NCI-H526 treated with DMSO at 0.1 percent for 48 hours (cell line): ENCODE measurements at places on chromosomes 13 and 19.
A peak's percentile ranks its signal among the peaks of the same experiment; 100 is the strongest.

DNA sequence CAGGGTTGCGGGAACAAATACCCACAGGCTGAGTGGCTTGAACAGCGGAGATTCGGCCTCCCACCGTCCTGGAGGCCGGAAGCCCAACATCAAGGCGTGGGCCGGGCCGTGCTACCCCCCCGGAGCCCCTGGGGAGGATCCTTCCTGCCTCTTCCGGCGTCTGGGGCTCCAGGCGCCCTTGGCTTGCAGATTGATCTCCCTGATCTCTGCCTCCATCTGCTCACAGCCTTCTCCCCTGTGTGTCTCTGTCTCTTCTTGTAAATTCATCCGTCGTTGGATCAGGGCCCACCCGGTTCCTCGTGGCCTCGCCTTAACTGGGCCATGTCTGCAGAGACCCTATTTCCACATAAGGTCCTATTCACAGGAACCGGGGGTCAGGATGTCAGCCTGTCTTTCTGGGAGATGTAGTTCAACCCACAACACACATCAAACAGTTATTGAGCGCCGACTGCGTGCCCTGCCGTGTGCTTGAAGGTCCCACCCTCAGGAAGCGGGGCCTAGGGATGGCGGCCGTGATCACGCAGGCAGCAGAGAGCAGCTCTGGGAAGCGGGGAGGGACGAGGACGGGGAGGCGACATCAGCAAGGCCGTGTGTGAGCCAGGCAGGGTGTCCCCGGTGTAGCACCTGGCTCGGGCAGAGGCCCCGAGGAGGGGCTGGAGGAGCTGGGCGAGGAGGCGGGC, 21.3 kb downstream of the HCN2 start:
- no peak for DNase-seq

DNA sequence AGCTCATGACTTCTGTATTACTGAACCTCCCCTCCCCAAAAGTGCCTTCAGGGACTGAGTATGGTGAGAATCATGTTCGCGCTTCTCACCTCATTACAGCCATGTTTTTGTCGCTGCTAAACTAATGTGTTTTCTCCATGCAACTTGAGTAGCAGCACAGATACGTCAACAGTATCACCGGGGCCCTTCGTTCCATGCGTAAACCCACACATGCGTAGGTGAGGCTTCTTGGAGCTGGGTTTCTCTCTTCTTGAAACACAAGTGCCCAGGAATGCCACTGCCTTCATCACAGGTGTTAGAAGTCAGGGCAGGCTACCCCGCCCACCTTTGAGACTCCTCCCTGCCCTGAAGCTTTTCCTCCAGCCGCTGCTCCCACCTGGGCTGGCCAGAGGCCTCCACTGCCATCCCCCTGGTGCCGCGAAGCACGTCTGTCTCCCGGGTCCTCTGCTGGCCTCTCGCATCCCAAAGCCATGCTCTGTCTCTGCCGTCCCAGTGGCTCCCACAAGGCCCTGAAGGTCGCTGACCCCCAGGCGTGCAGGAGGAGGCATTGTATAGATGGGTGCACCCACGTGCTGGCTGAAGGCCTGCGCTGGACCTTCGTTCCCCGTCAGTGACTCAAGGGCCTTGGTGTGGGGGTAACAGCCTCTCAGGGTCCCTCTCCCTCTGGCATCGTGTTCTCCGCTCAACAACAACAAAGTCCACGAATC, 135.3 kb upstream of the MCF2L start:
- DNase-seq = no peak

DNA sequence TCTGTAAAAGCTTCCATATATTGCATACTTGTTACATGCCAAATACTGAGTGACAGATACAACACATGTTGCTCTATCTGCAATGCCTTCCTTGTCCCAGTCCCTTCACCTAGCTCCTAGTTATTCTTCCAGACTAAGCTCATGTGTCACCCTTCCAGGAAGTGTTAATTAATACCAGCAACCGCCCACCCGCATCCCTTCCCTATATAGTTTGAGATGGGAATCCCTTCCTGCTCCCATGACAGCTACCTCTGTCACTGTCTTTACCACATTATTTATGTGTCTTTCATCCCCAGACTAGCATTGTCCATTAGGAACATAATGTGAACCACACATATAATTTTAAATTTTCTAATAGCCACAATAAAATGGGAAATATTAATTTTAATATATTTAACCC, 49.5 kb upstream of the FRY start:
- no peak for DNase-seq

GRCh38 chr13:25752957-25753551, 298.8 kb downstream of the SHISA2 start:
- no peak for DNase-seq

- DNase-seq = no peak
These were observed 180.4 kb downstream of the PCDH9 start for GRCh38 chr13:67049744-67050143.

- no peak for DNase-seq
These were observed 75.3 kb upstream of the POMP start for GRCh38 chr13:28583651-28584091.

GRCh38 chr13:42577538-42577937, 3.6 kb downstream of the TNFSF11 start:
- no peak for DNase-seq

DNA sequence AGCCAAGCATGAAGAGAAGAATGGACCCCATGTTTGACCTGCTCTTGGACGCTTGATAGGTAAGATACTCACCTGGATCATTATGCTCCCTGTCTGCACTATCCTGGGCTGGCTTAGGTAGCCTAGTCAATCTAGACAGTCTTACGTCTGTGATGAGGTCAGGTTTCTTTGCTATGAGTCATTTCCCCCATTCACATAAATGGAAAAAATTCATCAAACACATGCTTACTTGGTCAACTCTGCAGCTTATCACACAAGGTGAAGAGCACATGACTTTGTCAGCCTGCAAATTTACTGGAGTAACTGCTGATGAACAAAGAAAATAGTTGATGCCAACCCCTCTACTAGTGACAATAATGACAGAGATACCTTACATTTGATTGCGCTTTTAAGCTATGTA, 170.0 kb downstream of the NUFIP1 start:
- DNase-seq = no peak

DNA sequence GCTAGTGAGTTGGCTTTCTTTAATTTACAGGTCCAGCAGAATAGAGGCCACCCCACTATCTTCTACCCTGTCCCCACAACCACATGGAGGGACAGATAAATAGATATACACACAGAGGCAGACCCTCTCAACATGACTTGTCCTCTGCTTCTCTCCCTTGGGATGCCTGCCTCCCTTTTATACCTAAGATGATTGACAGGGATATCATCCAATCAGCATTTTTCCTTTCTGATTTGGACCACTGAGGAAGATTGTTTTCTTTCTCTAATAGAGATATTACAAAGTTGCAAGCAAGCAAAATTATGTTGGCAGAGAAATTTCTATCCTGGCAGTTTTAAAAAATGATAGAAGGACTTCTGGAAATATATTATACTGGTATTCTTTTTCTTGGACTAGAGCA, 35.8 kb downstream of the STOML3 start:
- DNase-seq = no peak

DNA sequence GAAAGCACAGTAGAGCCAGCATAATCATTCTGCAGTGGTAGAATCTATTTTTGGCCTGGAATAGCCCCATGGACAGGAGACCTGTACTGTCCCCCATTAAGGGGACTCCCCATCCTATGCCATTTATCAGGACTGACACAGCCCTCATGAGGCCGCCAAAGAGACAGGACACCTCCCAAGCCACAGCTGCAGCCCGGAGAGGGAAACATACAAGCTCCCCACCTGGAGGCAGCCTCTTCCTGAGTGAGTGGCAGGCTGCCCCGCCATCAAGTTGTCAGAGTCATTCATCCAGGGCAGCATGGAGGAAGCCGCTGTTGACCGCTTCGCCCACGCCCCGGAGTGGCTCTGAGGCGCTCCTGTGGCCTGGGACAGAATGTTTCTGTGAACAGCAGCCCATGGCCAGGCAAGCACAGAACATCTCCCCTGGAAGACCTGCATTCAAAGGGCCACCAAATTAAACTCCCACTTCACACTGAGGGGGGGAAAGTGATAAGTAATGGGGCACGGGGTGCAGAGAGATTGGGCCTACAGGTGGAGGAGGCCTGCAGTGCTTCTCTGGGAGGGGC, 111.3 kb downstream of the ZDHHC20 start:
- no peak for DNase-seq

- DNase-seq = no peak
These were observed 183.5 kb upstream of the UBL3 start for GRCh38 chr13:30033681-30034457.

GRCh38 chr13:99730403-99730802, 229.1 kb downstream of the TM9SF2 start:
- no peak for DNase-seq

- no peak for DNase-seq
These were observed 150.7 kb downstream of the FOXO1 start for GRCh38 chr13:40515702-40516101.

- DNase-seq = no peak
These were observed 32.3 kb upstream of the UQCRFS1 start for GRCh38 chr19:29245215-29245614.

DNA sequence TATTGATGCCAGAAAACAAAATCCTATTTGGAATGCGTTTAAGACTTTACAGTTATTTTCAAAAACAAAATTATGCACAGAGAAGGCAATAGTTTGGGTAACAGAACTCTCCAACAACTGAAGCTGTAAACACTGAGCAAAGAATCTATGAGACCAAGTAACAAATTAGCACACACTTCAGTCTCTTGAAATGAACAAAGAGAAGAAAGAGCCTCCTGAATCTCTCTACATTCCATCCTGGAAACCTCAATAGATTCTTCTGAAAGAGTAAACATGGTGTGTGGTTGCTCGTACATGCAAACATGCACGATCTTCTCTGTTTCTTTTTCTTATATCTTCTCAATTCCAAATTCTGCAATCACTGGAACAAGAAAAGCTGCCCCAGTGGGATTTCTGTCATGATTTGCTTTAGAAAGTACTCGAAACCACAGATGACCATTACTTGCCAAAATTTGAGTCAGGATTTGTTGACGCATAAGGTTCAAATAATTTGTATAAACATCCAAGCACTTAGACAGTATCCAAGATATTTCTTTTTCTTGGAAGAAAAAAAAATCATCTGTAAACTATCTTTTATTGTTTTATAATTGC, 137.9 kb upstream of the DACH1 start:
- no peak for DNase-seq

DNA sequence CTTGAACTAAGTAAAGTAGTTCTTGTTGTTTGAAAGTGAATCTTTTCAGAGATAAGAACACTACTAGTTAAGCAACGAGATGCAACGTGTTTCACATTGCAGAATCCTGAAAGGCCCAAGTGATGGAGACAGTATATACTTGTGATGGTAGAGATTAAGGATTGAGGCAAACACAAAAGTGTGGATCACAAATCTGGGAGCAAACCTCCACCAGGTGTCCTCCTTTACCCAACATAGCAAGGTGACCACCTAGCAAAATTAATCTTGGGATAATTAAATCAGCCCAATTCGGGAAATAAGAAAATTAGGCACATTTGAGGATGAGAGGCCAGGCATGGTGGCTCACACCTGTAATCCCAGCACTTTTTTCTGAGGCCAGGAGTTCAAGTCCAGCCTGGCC, 563.9 kb downstream of the DACH1 start:
- DNase-seq = no peak

- no peak for DNase-seq
These were observed 25.3 kb upstream of the RNASEH2B start for GRCh38 chr13:50884265-50884664.

GRCh38 chr19:12946092-12946721, 545 bp downstream of the RAD23A start:
- DNase-seq = no peak

GRCh38 chr13:103539265-103539664, 473.0 kb upstream of the SLC10A2 start:
- DNase-seq = peak; percentile 78

- DNase-seq = peak; percentile 83
These were observed 45.8 kb downstream of the TGDS start for GRCh38 chr13:94550062-94550738.

GRCh38 chr13:23740002-23740401, 149.2 kb downstream of the MIPEP start:
- no peak for DNase-seq

DNA sequence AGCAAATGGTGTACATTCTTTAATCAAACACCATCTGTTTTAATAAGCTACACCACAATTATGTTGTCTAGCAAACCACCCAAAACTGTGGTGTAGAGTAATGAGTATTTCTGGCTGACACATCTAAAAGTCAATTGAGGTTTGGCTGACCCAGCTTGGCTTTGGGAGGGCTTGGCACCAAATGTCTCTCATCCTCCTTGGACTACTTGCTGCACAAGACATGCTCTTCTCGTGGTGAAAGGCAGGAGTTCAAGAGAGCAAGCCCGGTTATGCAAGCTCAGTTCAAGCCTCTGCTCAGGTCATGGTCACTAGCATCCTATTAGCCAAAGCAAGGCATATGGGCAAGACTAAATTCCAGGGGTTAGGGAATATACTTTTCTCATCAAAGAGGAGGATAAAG, 37.1 kb downstream of the LACC1 start:
- no peak for DNase-seq

GRCh38 chr19:18765224-18765623, 25.9 kb downstream of the COMP start:
- no peak for DNase-seq

DNA sequence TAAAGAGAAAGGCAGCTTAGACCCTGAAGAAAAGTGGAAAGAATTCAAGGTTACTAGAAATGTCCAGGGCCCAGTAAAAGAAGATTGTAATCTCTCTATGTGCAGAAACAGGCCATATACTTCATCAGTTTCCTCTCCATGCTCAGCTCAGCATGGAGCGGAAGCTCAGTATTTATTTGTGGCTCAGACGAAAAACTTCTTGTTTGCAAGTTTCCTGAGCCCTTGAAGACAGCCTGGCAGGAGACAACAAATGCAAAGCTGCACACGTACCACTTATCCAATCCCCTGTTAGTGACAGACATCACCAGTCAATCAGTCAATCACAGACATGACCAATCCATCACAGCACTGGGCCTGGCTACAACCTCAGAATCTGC, 8.1 kb upstream of the KLF2 start:
- no peak for DNase-seq

GRCh38 chr19:12647490-12648071, 19.0 kb downstream of the MAN2B1 start:
- DNase-seq = peak; percentile 22

DNA sequence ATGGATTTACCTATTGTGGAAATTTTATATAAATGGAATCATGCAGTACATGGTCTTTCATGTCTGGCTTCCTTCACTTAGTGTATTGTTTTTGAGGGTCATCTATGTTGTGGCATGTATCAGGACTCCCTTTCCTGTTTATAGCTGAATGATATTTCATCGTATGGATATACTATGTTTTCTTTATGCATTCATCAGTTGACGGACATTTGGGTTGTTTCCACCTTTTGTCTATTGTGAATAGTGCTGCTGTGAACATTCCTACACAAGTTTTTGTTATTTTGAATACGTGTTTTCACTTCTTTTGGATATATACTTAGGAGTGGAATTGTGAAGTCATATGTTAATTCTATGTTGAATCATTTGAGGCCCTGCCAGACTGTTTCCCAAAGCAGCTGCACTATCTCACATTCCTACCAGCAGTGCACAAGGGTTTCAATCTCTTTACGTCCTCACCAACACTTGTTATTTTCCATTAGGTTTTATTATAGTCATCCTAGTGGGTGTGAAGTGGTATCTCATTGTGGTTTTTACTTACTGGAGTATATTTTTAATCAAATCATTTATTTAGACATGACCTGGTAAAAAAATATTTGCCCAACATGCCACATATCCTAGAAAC, 262.7 kb downstream of the DLEU7 start:
- DNase-seq = no peak
